ENCODE measurements at places on chromosomes 1 and 21.

- peak; percentile 40 for DNase-seq
Observed at GRCh38 chr1:25799352-25799934, 550 bp upstream of the SELENON start.

GRCh38 chr1:3476666-3477065, 22.2 kb downstream of the ARHGEF16 start:
- no peak for DNase-seq

- no peak for DNase-seq
Observed at GRCh38 chr1:182255494-182255893, 136.1 kb downstream of the GLUL start.

DNA sequence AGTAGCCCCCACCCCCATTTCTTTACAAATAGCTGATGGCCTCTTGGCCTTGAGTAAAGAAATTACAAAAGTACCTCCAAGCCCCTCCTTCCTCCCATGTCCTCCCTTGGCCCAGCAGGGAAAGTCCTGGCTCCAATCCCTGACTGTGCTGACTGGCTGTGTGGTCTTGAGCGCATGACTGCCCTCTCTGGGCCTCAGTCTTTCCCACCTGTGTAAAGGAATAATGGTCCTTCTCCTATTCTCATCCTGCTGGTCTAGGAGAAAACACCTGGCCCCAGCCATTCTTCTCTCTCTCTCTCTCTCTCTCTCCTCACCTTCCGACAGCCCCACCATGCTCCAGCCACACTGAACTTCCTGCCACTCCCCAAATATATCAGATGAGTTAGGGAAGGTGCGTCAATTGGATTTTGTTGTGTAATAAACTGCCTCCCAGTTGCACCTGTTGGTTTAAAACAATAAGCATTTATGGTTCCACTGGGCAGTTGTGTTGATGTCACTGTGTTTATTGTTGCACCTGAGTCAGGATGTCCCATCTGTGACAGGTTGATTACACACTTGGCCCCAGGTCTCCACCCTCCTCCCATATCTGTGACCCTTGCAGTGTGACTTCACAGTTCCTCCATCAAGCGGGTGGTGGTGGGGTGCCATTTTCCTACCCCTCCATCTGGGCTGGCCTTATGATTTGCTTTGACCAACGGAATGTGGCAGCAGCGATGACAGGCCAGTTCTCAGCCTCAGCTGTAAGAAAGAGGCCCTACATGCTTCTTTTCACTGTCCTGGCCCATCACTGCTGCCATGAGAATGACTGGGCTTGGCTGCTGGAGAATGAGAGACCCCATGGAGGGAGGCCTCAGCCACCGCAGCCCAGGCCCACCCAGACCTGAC, 22.3 kb upstream of the LRP8 start:
- no peak for DNase-seq

DNA sequence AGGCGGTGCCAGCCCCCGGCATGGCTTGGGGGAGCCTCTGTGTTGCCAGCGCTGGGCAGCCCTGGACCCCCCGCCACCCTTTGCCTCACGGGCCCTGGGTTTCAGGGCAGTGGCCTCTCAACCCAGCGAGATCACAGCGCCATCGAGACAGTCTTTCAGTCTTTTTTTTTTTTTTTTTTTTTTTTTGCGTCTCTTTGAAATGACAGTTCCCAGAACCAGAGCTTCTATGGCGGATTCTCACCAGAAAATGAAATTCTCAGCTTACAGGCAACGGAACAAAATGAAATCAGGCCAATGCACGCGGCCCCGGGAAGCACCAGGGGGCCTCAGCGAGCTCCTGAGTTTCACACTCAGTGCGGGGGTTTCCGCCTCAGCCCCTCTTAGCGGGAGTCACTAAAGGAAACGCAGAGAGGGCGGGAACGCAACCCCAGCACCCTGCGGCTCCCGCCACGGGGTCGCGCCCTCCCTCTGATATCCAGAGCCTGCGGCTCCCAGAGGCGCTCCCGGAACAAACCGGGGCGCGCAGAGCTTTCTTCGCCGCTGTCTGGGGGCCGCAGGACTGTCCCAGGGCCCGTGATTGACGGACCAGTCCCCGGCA, 8.0 kb upstream of the COL6A1 start:
- peak; percentile 44 for DNase-seq

- no peak for DNase-seq
Observed at GRCh38 chr1:167182571-167183320, 37.9 kb upstream of the POU2F1 start.

GRCh38 chr1:159171688-159172501, 480 bp downstream of the CADM3 start:
- DNase-seq: peak; percentile 26

DNA sequence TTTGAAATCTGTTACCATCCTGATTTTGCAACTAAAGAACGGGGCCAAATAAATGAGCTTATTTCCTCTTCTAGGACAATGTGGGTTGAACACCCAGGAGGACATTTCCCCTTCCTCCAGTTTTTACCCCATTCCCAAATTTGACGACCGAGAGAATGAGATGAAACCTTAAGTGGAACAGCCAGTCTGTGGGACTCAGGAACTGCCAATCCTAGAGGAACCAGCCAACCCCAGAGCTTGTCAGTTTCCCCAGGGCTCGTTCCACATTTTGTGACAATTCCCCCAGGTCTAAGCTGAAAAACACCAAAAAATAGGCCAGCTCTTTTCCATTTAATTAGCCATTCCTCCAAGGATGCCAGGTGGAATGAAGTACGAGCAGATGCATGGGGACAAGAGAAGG, 21.3 kb upstream of the MAPKAPK2 start:
- no peak for DNase-seq

DNA sequence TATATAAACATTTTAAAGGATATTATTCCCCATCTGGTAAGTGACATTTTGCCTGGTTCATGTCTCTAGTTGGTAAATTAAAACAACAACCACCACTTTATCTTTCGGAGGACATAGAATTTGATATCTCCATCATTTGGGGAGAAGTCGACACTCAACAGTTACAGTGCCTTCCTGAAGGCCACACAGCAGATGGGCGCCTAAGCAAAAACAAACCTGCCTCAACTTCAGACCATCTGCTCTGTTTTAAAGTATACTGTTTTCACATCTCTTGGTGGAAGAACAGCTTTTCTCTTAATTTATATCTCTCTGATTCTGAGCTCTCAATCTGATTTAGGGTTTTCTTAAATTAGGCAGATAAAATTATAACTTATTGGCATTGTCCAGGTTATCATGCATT, 282.2 kb downstream of the RYR2 start:
- DNase-seq: no peak

DNA sequence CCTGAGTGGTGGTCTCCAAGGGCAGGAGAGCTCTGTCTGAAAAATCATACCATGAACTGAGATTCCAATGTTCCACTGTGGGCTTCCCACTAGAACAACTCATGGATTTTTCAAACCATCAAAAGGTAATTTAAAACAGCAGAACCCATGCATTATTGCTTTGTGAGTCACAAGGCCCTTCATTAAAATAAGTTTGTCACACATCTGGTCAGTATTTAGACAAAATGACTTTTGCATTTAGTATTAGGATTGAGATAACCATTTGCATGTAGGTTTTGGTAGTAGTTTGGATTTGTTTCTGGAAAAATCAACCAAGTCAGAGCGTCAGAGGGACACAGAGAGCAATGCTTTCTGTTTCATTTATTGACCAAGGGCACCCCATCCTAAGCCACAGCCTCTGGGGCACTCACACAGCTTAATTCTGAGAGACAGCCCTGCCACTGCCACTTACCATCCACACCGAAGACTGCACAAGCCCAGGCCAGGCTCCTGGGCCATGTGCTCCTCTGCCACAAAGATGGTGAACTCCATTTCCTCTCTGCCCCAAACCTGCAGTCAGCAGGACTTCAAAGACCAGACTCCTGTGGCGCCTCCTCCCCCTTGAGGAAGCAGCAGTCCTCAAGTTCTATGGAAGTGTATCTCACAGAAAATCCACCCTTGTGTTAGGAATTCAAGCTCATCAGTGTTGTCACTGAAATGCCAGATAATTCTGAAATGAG, 132.6 kb upstream of the DUSP10 start:
- no peak for DNase-seq

GRCh38 chr1:17412093-17412870, 27.2 kb downstream of the RCC2 start:
- DNase-seq: no peak

GRCh38 chr1:193310564-193310963, 124.2 kb upstream of the B3GALT2 start:
- DNase-seq: no peak

GRCh38 chr21:41801321-41802197, 34.7 kb upstream of the RIPK4 start:
- no peak for DNase-seq

GRCh38 chr1:64171797-64172281, 31.6 kb upstream of the UBE2U start:
- no peak for DNase-seq

GRCh38 chr1:119674835-119675289, 26.8 kb upstream of the ZNF697 start:
- peak; percentile 66 for DNase-seq

DNA sequence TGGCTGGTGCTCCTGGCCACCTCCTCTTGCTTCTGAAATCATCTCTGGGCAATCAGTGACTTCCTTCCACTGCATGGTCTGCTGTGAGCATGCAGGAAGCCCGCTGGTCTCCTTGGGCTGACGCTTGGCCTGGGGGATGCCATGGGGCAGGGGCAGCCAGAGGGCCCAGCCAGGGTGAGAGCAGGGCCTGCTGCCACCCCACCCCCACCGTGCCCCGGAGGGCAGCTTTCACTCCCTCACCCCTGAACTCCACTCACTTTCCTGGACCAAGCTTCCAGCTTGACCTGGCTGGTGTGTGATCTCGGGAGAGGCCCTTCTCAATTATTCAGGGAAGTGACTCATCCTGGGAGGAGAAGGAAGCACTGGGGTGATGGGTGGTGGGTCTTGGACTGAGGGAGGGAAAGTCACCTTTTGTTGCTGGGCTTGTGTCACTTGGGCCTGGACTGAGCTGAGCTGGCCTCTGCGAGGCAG, 270.2 kb upstream of the CSF3R start:
- DNase-seq: no peak

DNA sequence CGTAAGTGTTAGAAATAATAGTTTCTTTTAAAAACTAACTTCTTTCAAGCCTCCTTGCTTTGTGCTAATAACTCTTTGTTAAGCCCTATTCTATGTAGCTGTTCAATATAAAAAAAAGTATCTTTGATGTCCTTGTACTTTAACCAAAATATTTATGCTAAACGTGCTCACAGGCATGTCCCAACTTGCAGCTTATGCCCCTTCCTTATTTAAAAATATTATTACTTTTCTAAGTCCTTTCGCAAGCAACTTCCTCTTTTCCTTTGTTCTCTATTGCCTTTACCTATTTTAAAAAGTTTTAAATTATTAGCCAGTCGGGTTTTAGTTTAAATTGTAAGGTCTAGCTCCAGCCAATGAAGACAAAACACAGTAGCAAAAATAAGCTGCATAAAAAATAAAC, 43.4 kb upstream of the NBPF3 start:
- DNase-seq: no peak

GRCh38 chr1:48217856-48218255, 4.7 kb upstream of the SLC5A9 start:
- no peak for DNase-seq

GRCh38 chr1:234638832-234639799, 29.1 kb upstream of the IRF2BP2 start:
- no peak for DNase-seq

DNA sequence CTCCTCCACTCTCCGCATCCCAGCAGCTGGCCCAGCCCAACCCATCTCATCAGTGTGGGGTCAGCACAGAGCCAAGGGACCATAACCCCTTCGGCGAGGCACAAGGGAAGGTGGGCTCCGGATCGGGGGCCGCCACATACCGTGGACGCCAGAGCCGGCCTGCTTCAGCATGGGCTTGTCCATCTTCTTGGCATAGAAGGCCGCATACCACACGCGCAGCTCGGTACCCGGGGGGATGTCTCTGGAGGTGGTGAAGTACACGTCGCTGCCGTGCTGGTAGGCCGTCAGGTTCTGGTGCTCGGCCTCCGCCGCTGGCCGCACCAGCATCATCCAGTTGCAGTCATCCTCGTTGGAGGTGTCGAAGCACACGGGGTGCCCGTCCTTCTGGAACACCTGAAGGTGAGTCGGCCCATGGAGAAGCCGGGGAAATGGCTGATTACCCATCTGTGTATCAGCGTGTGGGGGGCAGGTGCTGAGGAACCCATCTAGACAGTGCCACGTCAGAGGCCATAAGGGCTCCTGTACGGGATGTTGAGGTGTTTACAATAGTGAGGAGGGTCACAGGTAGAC, 24.6 kb downstream of the PRDM15 start:
- no peak for DNase-seq

GRCh38 chr1:246618240-246618808, 52.1 kb downstream of the CNST start:
- DNase-seq: no peak

DNA sequence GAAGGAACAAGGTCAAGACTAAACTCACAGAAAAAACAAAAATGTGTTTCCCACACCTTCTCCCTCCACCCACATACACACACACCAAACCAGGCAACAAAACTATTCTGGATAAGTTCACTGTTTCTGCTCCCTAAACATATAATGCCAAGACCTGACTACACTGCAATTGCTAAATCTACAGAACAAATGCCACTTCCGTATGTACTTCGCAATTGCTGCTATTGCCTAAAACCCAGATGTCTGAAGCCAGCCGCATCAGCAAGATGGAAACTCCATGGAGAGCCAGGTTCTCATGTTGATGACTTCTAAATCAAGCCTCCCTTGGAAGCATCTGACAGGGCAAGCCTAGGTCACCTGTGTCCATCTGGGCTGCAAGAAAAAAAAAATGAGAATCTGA, 8.3 kb upstream of the AIM2 start:
- DNase-seq: no peak

GRCh38 chr1:59052166-59052590, 244.7 kb upstream of the FGGY start:
- DNase-seq: no peak

DNA sequence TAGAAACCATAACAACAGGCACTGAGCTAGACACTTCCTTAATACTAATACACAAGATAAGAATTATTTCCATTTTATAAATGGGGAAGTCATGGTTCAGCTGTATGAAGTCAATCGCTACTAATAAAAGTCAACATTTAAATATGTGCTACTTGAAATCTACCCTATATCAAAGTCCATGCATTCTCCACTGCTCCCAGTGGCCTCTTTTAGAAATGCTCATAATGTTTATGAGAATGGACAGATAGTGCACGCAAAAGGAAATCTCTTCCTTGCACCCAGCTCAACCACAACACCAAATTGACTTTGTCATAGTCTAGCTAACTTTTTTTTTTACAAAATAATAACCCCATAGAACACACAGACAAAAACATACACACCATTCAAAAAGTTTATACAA, 281.7 kb upstream of the CXADR start:
- no peak for DNase-seq

DNA sequence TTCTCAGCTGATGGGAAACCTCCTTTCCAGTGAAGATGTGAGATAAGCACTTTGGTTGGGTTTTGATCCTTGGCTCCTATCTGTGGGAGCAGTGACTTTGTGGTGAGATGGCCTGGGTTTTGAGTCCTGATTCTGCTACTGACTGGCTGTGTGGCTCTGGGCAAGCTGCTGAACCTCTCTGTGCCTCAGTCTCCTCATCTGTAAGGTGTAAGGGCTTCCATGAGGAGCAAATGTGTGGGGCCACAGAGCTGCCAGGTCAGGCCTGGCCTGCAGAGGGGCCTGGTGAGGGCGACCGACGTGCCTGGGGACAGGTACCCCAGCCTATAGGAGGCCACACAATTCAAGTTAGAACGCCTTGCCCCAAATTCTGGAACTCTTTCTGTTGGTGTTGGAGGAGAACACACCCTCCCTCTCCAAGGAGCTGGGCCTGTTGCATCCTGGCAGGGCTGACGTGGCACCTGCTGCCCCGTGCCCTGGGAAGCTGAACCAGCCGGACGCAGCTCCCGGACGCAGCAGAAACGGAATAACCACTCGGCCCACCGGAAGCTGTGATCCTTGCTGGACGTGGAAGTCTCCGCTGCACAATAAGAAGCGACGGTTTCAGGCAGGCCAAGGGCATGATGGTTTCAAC, 62.7 kb downstream of the AGPAT3 start:
- DNase-seq: no peak

Data from DMS79 (cell line).